ENCODE measurements at places on chromosomes 5 and 9.

DNA sequence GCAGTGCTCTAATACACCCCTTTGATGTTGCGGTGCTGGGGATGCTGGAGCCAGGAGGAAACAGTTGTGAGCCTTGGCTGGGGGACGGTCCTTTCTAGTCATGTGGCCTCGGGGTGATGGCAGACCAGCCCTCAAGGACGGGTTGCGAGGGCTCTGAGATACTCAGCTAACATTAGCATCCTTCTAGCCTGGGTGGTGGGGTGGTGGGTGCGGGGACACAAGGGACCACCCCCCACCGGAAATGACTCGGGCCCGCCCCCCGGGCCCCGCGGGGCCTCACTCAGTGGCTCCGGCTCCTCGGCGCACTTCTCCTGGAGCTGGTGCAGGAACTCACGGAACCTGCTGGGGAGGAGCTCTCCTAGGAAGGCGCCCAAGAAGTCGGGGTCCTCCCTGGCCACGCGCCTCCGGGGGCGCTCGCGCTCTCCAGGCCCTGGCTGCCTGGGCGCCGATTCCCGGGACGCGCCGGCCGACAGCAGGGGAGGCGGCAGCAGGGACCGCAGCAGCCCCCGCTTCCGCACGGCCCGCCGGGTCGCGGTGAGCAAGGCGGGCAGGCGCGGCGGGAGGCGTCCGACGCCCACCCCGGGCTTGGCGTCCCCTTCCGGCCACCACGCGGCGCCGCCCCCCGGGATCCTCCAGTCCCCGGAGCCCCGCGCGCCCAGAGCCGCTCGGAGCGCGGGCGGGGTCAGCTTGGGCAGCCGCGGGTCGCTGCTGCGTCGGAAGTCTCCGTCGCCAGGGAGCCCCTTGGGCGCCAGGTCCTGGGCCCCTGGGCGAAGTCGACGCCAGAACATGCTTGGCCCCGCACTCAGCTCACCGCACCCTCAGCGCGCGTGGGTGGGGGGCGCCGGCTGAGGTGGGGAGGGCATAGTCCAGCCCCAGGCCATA, 873 bp downstream of the C9orf50 start:
- peak; percentile 85 for DNase-seq

DNA sequence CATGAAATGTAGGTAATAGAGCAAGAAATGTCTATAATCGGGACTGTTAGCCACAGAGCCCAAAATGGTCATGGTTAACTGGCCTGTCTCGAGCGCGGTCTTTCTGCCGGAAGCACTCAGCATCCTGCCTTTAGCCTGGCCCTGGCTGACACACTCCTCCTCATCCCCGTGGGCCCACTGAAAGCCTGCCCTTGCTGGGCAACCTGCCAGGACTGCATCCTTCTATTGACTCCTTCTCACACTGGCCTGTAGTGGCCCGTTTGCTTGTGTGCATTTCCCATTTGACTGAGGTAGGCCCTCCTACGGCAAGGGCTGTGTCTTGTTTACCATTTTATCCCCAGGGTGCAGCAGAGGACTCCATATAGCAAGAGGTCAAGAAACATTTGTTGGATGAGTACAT, 215.7 kb downstream of the ATPSCKMT start:
- no peak for DNase-seq

GRCh38 chr9:113399646-113400200, 1.4 kb downstream of the ALAD start:
- DNase-seq, result no peak

GRCh38 chr9:88945636-88946333, 45.5 kb upstream of the S1PR3 start:
- DNase-seq, result no peak

GRCh38 chr5:9125852-9126251, 420.0 kb downstream of the SEMA5A start:
- DNase-seq, result no peak

DNA sequence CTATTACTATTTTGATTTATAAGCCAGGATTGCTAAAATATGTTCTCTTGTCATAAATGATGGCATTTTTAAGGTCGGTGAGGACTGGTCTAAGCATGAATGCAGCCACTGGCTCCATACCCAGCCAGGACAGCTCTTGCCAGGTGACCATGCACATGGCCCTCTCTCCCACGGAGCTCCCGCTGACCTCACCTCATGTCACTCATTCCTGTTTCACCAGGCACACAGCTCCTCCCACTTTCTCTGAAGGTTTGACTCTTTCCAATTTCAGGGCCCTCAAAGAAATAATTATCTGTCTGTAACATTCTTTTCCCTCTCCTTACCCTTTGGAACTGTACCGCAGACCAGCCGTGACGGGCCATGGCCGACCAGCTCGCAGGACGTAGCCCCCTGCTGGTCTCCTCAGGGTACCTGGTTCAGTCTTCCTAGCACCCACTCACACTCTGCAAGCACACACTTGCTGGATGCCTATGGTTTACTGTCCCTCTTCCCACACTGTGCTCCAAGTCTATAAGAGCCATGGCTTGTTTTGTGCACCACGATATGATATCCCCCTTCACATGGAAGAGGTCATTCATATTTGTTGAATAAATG, 72.5 kb downstream of the LIFR start:
- no peak for DNase-seq

DNA sequence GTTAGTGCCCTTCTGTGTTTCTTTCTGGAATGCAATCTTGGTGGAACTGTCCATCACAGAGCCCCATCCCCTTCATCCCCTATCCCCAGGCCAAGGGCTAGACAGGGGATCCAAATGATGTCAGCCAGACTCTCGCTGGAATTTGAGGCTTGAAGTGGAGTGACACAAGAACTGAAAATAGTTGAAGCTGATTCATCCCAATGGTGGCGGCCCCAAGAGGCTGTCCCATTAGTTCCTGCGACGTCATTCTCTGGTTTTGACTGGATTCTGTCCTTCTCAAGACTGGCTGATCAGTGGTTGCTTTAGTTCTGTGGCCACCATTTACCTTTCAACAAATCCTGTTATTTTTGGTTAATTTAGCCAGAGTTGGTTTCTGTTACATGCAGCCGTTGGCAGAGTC, 59.9 kb downstream of the SUB1 start:
- DNase-seq, result no peak

- DNase-seq, result no peak
Observed at GRCh38 chr5:136109453-136110135, 23.1 kb upstream of the SMAD5 start.

- DNase-seq, result peak; percentile 21
Observed at GRCh38 chr5:129474544-129474943, 14.4 kb downstream of the ADAMTS19 start.

- DNase-seq, result no peak
Observed at GRCh38 chr5:126851501-126852011, 74.6 kb downstream of the LMNB1 start.

DNA sequence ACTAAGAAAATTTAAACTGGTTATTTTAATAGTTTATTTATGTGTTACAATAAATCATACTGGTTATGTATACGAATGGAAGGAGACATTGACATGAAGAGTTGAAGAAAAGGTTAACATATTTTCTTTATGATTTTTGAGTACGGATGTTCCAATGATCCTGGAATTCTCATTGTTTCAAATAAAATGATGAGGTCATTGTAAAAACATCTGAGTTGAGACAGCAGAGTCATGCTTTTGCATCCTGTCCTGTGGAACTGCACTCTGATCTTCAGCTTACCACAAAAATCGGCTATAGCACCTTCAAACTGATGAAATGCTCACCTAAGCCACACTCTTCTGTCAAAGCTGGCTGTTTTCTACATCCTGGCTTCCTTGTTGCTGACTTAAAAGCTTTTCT, 67.8 kb downstream of the PTCD2 start:
- DNase-seq, result peak; percentile 35

DNA sequence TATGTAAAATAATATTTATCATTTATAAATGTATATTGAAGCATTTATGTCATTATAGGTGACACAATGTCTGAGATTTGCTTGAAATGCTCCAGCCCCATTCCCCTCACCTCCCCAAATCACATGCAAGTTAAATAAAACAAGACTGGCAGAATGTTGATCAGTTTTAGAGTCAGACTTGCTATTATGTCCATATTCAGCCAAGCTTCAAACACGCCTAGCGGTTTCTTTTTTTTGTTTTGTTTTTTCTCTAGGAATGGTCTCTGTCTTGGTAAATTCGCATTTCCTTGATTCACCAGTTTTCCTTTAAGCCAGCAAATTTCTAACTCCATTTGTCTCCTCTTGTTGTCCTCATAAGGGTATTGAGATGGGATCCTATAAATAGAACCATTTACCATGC, 153.0 kb upstream of the HMHB1 start:
- no peak for DNase-seq

- DNase-seq, result no peak
Observed at GRCh38 chr5:97096191-97096590, 46.2 kb downstream of the LIX1 start.

DNA sequence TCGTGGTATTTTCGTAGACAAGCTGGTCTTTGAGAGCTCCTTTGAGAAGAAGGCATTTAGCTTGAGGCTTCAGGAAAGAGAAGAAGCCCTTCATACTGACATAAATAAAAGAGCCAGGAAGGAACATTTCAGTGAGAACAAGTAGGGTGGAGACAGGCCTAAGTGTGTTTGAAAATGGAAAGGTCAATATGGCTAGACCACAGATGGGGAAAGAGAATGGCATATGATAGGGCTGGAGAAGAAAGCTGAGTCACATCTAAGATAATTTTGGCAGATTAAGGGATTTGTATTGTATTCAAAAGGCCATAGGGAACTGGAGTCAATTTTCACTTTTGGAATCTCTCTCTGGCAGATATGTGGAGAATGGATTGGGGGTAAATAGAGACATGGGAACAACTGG, 374.9 kb downstream of the TMEM38B start:
- DNase-seq, result no peak

GRCh38 chr5:76807296-76807695, 11.5 kb upstream of the F2RL1 start:
- no peak for DNase-seq

DNA sequence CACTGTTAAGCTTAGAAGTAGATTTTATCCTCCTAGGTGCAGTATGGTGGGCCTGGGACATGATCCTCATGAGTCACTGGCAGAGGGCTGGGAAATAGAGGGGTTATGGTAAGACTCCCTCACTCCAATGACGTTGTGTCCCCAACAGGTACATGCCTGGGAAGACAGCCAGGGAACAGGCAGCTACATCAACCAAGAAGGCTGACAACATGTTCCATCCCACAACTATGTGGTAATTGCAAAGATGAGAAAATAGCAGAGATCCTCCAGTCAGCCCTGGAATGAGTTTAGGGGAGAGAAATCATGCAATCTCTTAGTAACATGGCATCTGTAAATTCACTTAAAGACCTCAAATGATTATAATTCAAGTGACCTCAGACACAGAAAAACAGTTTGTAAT, 114.4 kb upstream of the LIFR start:
- no peak for DNase-seq

- DNase-seq, result no peak
Observed at GRCh38 chr5:73722231-73722630, 96.2 kb downstream of the ARHGEF28 start.

GRCh38 chr5:128669803-128670202, 131.8 kb upstream of the FBN2 start:
- no peak for DNase-seq

DNA sequence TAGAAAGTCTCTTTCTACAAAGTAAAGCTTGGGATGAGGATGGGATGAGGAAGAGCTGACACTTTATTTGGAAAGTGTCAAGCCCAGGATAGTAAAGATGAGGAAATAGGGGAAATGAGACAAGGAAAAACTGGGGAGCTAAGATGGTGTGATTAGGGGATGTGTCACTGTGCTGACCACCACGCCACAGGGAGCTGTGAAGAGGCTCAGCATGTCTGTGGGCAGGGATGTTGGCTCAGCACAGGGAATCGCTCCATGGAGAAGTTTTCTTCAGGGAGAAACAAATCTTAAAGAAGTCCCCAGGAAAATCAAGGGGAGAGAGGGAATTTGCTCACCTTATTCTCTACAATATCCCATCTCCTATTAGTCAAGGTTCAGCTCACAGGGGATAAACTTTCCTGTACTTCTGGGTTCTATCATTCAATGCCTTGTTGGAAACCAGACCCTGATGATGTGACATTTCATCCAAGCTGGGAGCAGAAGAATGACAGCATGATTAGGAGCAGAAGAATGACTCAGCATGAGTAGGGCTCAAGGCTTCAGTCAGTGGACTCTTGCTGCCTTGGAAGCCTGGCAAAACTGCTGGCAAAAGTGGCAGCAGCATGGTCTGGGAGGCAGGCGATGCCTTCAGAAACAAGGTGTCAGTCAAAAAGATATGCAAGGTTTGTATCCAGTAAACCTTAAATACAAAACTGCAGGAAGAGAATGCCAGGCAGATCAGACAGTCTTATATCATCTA, 4.9 kb downstream of the HSPB3 start:
- DNase-seq, result no peak
